ENCODE measurements at places on chromosomes 3 and 15. TPM values are rescaled to one million over a fixed set of nuclear protein-coding genes. Genes with fewer than 3 reads are reported as not detected.

- no peak for DNase-seq
Measured at GRCh38 chr3:88101142-88101541, 42.1 kb downstream of the ZNF654 start.

- no peak for DNase-seq
Measured at GRCh38 chr15:68537097-68537496, 41.7 kb upstream of the CORO2B start.

GRCh38 chr15:90040618-90041017 is 39.5 kb downstream of the ZNF710 start:
- DNase-seq, result no peak

DNA sequence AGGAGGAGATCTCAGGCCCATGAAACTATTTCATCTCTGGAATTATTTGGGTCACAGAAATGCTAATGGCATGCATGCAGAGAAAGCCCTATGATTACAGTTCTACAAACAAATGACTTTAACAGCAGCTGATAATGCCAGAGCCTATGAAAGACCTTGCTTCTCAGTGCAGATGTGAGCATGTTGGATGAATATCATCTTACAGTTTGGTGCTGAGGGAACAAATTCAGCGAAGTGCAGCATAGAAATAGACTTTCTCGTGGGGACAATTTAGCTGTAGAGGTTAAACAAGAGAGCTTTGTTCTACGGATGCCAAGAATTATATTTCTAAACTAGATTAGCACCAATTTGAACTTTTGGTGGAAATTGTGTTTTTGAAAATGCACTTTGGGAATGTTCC is 27.7 kb downstream of the PTX3 start:
- no peak for DNase-seq

GRCh38 chr15:74873036-74873755 is at the start of gene SCAMP2:
Gene SCAMP2, minus strand, starts transcription at chr15:74873365. Its CDS starts 110 bp downstream, at chr15:74873255.
- peak; percentile 94 for DNase-seq

Gene IGSF11
- polyA plus RNA-seq, result 0.65 TPM

- no peak for DNase-seq
Measured at GRCh38 chr3:128935922-128936321, 56.5 kb downstream of the ACAD9 start.

GRCh38 chr15:89457086-89457485 is 39.3 kb downstream of the RHCG start:
- DNase-seq, result no peak

Gene HYAL1
- polyA plus RNA-seq, result 3.1 TPM

DNA sequence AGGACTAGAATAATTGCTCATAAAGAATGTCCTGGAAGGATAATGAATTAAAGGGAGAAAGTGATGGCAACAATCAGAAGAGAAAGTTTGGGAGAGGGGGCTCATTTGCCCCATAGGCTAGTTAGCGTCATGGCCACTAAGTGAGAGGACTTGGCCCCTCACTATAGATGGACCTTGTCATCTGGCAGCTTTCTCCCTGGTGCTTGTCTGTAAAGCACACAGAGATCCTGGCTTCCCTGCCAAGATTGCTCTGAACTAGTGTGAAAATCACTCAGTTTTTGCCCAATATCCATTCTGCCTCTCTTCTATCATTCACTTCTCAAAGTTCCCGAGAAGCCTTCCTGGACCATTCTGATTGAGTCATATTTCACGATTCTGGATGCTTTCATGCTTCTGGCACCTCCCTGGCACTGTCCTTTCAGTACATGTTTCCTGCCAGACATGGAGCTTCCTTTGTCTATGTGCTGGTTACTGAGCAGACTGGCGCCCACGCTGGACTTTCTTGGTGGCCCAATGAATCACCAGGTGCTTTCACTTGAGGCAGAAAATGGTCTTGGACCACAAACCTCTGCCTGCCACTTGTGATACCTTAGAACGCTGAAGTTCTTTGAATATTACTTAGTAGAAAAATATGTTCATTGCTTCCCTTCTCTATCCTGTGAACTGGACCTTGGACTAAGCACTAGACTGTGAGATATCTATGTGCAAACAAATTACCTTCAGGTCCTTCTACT is 709.6 kb upstream of the CFAP20DC start:
- DNase-seq, result no peak

GRCh38 chr3:45205126-45205525 is 21.0 kb downstream of the TMEM158 start:
- DNase-seq, result no peak

- DNase-seq, result no peak
Measured at GRCh38 chr15:63181648-63182047, 7.8 kb upstream of the RAB8B start.

GRCh38 chr3:48352546-48352945 is 19.1 kb upstream of the SPINK8 start:
- DNase-seq, result no peak

- DNase-seq, result no peak
Measured at GRCh38 chr3:141103503-141103902, 52.4 kb downstream of the SPSB4 start.

Gene FBLN2
- polyA plus RNA-seq, result 29.3 TPM

Gene PAQR9
- polyA plus RNA-seq, result not detected
